ENCODE measurements at places on chromosomes 5 and 9. TPM values are rescaled to one million over a fixed set of nuclear protein-coding genes. Genes with fewer than 3 reads are reported as not detected.

GRCh38 chr9:34072868-34073590 is 24.3 kb upstream of the UBAP2 start:
- no peak for DNase-seq

- DNase-seq: no peak
Observed at GRCh38 chr5:136232316-136232715, 39.4 kb upstream of the SMIM32 start.

DNA sequence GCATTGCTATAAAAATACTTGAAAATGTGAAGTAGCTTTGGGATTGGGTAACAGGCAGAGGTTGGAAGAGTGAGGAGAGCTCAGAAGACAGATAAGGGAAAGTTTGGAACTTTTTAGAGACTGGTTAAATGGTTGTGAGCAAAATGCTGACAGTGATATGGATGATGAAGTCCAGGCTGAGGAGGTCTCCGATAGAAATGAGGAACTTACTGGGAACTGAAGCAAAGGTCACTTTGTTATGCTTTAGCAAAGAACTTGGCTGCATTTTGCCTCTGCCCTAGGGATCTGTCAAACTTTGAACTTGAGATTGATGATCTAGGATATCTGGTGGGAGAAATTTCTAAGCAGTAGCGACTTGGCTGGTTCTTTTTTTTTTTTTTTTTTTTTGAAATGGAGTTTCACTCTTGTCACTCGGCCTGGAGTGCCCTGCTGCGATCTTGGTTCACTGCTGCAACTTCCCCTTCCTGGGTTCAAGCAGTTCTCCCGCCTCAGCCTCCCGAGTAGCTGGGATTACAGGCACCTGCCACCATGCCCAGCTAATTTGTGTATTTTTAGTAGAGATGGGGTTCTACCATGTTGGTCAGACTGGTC is 998.9 kb downstream of the TLE1 start:
- peak; percentile 25 for DNase-seq

GRCh38 chr9:110257097-110257841 is 962 bp upstream of the TXN start:
- peak; percentile 61 for DNase-seq

Gene TDRD7
- 10.2 TPM for total RNA-seq

GRCh38 chr5:155091063-155091648 is 77.6 kb downstream of the KIF4B start:
- DNase-seq: no peak

DNA sequence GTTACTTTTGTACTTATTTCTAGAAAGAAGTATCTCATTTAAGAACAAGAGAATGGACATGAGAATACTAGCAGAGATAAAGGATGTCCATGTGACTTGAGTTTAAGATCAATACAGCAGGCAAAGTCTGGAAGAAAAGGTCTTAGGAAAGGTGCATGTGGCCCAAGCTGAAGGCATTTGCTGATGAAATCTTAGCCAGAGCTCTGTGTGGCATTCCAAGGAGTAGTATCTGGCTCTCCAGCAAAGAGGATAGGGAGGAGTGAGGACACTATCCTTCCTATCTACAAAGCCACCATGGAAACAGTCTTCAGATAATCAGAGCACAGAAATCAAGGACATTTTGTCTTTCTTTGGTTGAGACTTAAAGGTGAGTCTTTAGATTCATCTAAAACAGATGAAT is 244.1 kb upstream of the RGMB start:
- DNase-seq: no peak

GRCh38 chr5:18098691-18099090 is 464.4 kb downstream of the TAF11L14 start:
- DNase-seq: no peak

Gene STOM
- total RNA-seq: 246 TPM

- no peak for DNase-seq
Observed at GRCh38 chr5:12910641-12911040, 1006.4 kb upstream of the CTNND2 start.

Gene COX7C
- 1,565 TPM for total RNA-seq

DNA sequence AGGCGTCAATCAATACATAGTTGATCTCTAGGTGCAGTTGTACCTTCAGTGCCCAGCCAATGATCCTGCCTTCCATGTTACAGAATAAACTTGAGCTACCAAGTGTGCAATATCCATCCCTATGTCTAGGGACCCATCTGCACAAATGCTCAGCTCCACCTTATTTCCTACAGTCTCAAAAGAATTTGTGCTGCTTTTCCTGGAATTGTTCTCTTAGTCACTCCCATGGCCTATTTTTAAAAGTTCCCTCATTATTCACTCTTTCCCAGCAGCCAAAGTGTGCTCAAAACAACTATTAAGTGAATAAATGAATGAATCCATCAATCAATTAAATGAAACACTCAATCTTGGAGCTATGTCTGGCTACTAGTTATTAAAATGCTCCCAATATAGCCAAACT is 14.7 kb downstream of the LIX1 start:
- DNase-seq: no peak

GRCh38 chr5:144195448-144195847 is 24.8 kb downstream of the KCTD16 start:
- no peak for DNase-seq

DNA sequence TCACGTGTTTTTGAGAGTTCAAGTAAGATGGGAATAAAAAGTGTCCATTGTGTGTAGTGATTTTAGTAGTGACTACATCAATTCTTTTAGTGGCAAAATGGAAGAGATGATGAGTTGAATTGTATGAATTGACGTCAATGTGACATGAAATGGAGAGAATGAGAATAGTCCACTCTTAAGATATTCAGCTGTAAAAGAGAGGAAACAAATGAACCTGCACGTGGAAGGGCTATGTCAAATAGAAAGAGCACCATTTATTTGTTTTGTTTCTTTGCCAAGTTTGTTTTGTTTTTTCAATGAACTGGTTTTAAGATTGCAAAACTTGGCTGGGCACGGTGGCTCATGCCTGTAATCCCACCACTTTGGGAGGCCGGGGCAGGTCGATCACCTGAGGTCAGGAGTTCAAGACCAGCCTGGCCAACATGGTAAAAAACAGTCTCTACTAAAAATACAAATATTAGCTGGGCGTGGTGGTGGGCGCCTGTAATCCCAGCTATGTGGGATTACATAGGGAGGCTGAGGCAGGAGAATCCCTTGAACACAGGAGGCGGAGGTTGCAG is 453.8 kb downstream of the TAF11L14 start:
- DNase-seq: no peak

Gene BTNL9
- total RNA-seq: 44.4 TPM

Gene PDCD1LG2
- 3.3 TPM for total RNA-seq

Gene SKP2
- 7.9 TPM for total RNA-seq

DNA sequence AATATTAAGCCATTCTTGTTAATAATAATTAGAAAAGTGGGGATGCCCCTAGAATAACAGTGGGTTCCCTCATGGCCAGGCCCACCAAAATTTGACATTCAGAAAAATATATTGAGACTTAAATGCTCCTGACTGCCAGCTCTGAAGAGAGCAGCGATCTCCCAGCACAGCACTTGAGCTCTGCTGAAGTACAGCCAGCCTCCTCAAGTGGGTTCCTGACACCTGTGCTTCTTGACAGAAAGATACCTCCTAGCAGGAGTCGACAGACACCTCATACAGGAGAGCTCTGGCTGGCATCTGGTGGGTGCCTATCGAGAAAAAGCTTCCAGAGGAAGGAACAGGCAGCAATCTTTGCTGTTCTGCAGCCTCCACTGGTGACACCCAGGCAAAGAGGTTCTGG is 261.5 kb downstream of the DTWD2 start:
- no peak for DNase-seq

Gene FGF18
- 1.3 TPM for total RNA-seq

Gene LRRC70
- total RNA-seq: 2.5 TPM

- DNase-seq: no peak
Observed at GRCh38 chr5:150706776-150707390, 6.0 kb upstream of the RBM22 start.

Gene OLFM1
- 10.0 TPM for total RNA-seq

DNA sequence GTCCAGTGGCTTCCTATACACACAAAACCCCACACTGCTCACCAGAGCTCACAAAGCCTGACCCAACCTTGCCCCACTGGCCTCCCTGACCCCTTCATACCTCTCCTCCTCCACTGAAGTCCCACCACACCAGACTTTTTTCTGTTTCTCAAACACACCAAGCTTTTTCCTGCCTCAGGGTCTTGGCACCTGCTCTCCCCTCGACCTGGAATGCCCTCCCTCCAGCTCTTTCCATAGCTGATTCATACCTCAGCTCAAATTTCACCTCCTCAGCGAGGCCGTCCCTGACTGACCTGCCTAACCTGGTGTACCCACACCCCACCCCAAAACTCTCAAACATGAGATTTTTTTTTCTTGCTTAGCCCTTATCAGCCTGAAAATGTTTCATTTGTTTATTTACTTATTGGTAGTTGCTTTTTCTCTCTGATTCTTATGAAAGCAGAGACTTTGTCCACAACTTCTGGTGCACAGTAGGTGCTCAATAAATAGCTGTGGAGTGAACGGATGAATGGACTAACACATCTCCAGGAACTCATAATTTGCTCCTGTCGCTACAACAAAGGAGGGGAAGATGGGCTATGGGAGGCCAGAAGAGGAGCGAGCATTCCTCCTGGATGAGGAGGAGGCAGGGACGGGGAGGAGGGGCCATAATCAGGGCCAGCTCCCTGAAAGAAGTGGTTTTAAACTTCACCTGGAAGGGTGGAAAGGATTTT is 84.3 kb downstream of the SH3TC2 start:
- DNase-seq: no peak

DNA sequence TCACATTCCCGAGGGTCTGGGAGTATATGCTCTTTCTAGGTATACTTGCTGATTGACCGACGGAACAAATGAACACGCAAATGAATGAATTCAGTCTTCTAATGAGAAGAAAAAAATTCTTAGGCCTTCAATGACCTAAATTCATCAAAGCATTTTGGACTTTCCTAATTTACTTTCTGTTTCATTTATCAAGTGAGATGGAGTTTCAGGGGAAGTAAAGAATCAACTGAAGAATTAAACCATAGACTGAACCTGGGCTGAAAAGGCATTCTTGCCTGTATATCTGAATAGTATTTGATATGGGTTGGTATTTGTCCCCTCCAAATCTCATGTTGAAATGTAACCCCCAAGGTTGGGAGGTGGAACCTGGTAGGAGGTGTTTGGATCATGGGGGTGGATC is 64.1 kb downstream of the ZFAND5 start:
- no peak for DNase-seq

- DNase-seq: no peak
Observed at GRCh38 chr5:37665272-37665671, 174.6 kb downstream of the GDNF start.

Gene CTSV
- 0.15 TPM for total RNA-seq

DNA sequence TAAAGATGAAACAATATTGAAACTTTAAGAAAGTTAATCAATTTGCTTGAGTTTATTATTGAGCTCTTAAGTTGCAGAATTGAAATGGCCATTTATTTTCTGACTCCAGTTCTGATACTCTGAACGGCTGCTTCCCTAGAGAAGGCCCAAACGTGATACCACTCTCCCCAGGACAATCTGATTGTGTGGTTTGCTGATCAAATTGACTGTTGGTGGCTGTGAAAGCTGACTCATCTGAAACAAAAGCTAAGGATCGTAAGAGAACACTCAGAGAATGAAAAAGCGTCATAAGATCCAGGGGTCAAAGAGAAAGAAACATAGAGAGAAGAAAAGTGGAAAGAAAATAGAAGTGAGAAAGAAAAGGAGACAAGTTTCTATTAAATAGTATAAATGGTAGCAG is 147.2 kb downstream of the IZUMO3 start:
- DNase-seq: no peak

DNA sequence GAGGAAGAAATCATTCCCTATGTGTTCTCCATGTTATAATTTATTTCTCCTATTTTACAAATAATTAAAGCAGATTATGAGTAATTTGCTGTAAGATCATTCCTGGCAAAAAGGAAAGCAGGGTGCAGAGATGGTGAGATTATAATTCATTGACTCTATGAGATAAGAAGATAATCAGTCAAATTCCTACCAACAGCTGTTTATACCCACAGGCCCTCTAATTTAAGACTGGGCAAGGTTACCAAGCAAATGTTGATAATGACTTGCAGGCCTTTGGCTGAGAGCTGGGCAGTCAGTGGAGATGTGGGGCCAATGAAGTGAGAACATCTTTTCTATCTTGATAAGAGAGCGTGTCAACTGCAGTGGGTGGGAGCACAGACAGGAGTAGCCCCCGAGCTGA is 222.7 kb downstream of the ICE1 start:
- DNase-seq: no peak

DNA sequence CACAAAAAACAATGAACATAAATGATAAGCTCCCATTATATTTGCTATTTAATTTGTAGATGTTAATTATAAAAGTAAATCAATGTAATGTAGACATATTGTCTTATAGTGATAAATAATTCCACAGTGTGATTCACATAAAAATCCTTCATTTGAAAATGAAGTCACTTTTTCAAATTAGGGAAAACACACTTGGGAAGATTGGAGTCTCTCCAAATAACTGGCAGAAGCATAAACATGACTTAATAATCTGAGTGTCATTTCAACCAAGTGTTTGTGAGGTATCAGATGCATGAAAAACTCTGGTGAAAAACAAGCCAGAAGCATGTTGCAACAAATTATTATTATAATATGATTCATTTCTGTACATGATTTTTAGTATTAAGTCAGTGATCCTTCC is 102.2 kb downstream of the CETN3 start:
- no peak for DNase-seq

DNA sequence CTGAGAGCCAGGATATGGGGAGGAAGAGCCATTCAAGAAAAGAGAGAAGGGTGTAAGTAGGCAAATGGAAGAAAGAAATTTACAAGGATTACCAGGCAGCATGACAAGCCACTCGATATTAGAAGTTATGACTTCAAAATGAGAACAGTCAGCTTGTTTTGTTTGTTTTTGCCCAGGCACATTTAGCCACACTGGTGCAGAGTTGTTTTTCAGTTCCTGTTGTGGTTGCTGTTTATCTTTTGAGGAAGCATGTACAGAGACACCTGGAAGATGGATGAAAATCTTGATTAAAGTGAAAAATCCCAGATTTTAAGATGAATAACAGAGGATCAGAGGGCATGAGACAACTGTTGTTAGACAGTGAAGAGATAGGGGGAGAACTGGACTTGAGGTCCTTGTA is 199.1 kb downstream of the MTRR start:
- DNase-seq: no peak

Gene CA9
- 1.0 TPM for total RNA-seq

- DNase-seq: peak; percentile 22
Observed at GRCh38 chr9:23850242-23850689, 24.2 kb upstream of the ELAVL2 start.

DNA sequence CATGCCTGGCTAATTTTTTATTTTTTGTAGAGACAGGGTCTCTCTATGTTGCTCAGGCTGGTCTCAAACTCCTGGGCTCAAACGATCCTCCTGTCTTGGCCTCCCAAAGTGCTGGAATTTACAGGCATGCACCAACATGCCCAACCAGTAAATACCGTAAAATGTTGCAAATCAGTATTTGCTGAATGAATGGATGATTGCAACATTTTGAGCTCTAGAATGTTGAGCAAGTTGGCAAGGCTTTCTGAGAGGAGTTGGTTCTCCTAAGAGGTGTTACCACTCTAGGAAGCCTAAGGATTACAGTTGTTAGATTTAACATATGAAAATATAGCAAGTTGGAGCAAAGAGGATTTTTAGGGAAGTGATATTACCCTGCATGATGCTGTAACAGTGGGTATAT is 15.6 kb upstream of the DMXL1 start:
- no peak for DNase-seq

Gene LVRN
- total RNA-seq: 0.18 TPM

All from right cardiac atrium (tissue), 5 donors.